Endothelial cell (in vitro differentiated cells): ENCODE measurements at places on chromosomes 2 and 18.

GRCh38 chr2:241011296-241011600 is 12.8 kb downstream of the SNED1 start:
- no peak for DNase-seq

DNA sequence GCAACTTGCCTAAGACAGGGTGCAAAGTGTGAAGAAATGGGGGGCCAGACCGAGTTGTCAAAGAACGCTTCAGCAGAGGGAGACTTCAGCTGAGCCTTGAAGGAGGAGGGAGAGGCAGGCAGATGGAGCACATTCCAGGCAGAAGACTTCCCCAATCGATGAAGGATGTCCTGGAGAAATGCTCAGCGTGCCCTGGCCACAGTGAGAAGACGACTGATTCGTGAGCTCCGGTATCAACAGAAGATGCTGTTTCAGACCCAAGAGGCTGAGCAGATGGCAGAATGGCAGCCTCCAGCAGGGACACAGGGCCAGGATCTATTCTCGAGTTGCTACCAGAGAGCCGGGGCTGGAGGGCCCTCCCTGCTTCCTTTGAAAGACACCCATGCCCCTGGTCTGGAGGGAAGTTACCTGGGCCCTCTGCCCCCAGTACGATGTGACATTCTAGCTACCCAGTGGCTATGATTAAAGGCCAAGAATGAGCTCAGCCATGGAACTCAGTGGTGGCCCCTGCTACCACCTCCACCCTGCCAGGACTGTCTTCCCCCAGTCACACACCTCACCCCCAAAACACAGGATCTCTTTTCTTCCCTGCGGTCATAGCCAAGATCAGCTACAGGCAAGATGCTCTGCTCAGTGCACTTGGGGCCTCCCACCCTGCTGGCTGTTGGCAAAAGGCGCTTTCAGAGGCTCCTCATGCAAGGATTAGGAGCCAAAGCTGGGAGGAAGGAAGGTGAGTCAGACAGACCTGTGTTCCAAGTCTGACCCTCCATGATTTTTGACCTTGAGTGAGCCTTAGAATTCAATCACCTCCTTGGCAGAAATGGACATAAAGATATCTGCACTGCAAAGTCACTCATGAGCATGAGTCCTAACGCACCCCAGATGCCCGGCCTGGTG is 84.3 kb downstream of the TFCP2L1 start:
- DNase-seq = no peak

GRCh38 chr2:201855356-201855755 is 49.0 kb downstream of the CDK15 start:
- no peak for DNase-seq

DNA sequence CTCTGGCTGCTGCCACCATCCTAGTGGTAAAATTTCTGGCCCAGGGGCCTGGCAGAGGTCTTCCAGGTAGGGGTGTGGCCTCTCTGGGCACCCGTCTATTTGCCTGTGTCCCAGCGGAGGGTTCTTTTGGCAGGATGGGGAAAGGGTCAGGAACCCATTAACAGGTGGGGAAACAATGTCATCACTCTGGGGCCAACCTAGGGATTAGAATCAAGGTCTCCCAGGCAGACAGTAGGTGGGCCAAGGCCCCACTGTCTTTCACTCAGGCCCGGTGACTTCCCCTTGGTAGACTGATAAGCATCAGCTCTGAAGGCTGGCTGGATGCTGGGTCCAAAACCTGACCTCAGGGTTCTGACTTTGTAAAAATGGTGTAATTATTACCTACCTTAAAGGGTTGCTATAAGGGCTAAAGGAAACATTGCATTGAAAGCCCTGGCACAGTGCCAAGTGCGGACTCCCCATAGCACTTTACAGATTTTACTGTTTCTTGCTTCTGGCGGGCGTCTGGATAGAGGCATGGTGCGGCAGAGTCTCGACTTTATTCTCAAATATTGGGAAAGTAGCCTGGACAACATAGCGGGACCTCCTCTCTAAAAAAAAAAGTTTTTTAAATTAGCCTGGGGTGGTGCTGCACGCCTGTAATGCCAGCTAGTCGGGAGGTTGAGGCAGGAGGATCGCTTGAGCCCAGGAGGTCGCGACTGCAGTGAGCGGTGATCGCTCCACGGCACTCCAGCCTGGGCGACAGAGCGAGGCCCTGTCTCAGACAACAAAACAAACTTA is 2.2 kb downstream of the LBX2 start:
- no peak for DNase-seq

- no peak for DNase-seq
Measured at GRCh38 chr2:15169326-15170069, 391.6 kb downstream of the NBAS start.

DNA sequence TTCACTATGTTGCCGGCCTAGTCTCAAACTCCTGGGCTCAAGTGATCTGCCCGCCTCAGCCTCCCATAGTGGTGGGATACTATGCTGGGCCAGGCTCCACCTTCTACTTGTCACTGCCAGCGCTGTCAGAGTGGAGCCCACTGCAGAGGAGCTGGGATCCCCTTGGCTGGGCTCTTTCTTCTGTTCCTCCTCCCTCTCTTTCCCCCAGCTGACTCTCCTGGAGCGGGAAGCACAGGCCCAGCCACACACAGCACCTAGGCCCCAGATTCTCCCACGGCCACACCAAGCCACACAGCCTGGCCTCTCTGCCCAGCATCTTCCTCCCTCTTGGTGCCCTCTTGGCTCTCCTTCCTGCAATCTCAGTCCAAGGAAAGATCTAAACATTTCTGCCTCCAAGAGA is 3.7 kb upstream of the GAREM2 start:
- DNase-seq = no peak

DNA sequence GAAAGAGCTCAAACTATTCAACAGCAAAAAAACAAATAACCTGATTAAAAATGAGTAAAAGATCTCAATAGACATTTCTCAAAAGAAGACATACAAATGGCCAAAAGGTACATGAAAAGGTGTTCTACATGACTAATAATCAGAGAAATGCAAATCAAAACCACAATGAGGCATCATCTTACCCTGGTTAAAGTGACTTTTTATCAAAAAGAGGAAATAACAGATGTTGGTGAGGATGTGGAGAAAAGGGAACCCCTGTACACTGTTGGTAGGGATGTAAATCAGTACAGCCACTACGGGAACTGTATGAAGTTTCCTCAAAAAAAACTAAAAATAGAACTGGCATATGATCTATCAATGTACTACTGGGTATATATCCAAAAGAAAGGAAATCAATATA is 39.8 kb upstream of the TMEM163 start:
- DNase-seq = no peak

DNA sequence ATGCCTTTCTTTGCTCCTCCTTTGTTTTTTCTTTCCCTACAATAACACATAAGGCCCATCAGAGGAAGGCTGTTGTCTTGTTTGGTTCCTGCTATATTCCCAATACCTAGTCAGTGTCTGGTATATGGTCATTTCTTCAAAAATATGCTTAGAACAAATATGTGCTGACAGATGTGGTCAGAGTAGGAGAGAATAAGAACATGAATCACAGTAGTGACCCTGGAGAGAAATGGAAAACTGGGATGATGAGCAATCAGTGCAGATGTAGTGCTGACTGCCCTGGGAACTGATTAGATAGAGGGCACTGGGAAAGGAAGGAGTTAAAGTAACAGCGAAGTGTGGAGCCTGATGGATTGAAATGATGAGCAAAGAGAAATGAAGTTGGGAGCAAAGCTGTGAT is 189.4 kb upstream of the LHCGR start:
- DNase-seq = no peak

- no peak for DNase-seq
Measured at GRCh38 chr2:176227874-176228273, 39.4 kb downstream of the HOXD1 start.

DNA sequence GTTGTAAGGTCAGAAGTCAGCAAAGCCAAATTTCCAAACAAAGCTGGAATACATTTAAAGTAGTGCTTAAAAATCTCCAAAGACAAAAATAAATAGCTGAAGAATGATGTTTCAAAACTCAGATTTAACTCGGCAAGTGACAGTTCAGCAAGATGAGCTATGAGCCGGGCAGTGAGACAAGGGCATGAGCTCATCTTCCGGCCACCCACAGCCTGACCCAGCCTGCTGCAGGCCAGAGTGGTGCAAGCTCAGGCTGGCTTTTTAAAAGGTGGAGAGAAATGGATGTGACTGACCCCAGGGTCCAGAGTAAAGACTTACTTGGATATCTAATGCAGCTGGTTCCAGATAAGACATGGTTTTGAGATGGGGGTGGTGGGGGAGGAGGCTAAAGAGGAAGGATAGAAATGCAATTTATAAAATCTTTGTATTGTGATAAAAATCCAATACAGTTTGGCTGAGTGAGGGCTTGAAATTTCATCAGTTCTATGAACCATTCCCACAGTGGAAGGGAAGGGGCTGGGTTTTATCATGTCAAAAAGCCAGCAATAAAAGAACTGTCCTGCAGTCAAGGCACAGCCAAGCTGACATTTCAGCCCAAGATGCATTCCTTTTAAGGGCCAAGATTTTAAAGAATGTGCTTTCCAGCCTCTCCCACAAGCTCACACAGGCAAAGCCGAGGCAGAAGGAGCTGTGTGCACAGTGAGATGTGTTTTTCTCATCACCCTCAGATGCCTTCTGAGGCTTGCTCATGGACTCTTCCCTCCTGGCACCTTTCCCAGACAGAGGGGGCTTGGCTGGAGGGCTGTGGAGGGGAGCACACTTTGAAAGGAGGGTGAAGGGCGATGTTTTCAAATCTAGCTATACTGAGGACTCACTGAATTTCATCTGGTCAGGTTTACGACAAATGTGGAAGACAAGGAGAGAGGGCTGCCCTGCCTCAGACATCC is 97.9 kb upstream of the KLHL29 start:
- DNase-seq = no peak

GRCh38 chr2:176763851-176764404 is 448.7 kb upstream of the HNRNPA3 start:
- DNase-seq = no peak

- no peak for DNase-seq
Measured at GRCh38 chr2:236726701-236727450, 157.3 kb downstream of the ACKR3 start.

DNA sequence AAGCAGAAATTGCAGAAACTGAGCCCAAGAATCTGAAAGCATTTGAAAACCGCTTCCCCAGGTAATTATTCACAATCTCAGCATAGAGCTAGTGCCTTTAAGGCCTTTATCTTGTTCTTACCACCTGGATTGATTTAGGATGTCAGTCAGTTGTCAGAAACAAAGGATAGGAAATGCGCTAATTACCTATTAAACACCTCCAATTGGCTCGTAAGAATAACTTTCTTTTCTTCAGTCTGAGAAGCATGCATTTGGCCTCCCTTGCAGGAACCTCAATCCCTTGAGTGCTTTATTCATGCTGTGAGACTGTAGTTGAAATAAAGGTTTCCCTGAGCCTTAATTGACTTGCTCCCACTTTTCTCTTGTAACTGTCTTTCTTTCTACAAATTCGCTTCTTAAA is 400.3 kb upstream of the LRATD1 start:
- no peak for DNase-seq

GRCh38 chr2:202564226-202564625 is 70.5 kb upstream of the FAM117B start:
- DNase-seq = no peak

DNA sequence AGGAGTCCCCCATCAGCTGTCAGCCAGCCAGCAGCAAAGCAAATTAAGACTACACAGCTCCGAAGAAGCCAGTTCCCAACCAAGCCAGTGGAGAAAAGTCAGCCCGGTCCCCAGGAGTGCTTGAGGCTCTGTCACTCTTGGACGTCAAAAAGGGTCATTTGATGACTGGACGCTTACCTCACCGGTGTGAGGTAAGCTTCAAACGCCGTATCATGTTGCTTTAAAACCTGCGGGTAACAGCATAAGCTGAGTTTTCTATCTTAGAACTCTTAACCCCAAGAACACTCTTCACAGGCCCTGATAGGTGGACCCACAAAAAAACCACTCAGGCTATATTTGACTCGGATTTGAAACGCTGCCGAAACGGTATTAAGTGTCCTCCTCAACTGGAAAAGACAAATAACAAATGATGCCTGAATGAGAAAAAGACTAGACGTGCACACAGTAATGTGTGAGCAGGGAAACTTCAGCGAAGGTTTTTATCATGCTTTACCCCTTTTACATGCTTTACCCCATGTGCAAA is 682 bp upstream of the LNPK start:
- DNase-seq = peak; percentile 18

GRCh38 chr2:122670897-122671296 is 915.4 kb downstream of the TSN start:
- DNase-seq = no peak

- no peak for DNase-seq
Measured at GRCh38 chr2:37612382-37612781, 59.1 kb downstream of the CDC42EP3 start.

DNA sequence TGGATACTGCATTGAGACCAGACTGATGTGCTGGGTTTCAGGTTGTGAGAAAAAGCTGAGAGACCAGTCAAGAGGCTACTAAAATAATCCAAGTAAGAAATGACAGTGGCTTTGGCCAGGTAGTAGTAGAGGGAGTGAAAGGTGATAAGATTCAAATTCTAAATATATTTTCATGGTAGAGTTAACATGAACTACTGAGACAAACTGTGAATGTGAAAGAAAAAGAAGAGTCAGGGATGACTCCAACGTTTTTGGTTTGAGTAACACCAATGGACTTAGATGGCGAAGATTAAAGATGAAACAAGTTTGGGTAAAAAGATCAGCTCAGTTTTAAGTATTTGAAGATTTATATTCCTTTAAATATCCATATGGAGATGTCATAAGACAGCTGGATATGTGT is 209.4 kb downstream of the ZEB2 start:
- DNase-seq = no peak

- no peak for DNase-seq
Measured at GRCh38 chr18:61464551-61465142, 131.4 kb downstream of the CDH20 start.

- DNase-seq = no peak
Measured at GRCh38 chr18:61896757-61897156, 4.0 kb upstream of the RNF152 start.

GRCh38 chr2:60522462-60522861 is 31.0 kb downstream of the BCL11A start:
- no peak for DNase-seq

DNA sequence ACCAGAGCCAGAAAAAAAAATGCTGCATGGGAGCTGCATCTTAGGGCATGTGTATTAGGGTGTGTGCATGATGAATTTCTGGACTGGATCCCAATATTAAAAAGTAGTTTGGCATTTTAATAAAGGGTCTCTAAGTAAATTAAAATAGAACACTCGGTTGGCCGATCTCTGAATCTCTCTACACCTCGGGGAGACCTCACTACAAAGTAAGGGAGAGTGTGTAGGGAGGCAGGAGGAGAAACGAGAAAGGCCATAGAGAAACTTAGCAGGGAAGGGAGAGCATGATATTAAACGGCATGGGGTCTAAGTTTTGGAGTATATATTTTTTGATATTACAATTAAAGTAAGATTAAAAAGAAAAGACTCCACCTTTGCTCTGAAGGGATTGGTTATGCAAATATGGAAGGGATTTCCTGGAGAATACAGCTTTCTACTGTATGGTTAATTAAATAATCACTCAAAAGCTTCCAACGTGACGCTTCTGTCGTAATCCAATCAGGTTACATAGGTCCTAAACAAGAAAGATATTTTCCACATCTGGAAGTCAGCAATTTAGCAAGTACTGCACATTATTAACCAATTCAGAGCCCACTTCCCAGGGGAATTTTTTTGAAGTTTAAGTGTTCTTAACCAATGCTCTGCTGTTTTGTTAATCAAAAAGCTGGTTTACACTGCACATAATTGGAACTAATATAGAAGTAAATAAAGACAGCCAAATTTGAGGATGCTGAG is 1.0 kb upstream of the ZEB2 start:
- no peak for DNase-seq

GRCh38 chr2:120880381-120880780 is 144.7 kb downstream of the GLI2 start:
- DNase-seq = no peak
